MM.1S (cell line): ENCODE measurements at places on chromosomes 16 and 17.
A peak's percentile ranks its signal among the peaks of the same experiment; 100 is the strongest.

GRCh38 chr17:62807812-62808575, at the start of gene MARCHF10:
MARCHF10 (minus strand) TSS chr17:62808314; CDS start chr17:62801735, 6,579 bp downstream.
- DNase-seq, result peak; percentile 21

GRCh38 chr16:23486480-23486879, 23.8 kb downstream of the GGA2 start:
- no peak for DNase-seq

DNA sequence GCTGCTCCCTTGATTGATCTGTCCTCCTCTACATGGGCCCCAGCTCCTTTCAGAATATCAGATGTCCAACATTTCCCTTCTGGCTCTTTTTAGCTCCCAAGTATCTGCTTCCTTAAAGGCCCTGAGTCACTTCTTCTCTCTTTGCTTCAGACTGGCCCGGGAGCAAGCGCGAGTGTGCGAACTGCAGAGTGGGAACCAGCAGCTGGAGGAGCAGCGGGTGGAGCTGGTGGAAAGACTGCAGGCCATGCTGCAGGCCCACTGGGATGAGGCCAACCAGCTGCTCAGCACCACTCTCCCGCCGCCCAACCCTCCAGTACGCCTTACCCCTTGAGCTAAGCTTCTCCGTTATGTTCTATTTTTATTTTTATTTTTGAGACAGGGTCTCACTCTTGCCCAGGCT, 12.3 kb downstream of the CNTROB start:
- DNase-seq, result no peak

DNA sequence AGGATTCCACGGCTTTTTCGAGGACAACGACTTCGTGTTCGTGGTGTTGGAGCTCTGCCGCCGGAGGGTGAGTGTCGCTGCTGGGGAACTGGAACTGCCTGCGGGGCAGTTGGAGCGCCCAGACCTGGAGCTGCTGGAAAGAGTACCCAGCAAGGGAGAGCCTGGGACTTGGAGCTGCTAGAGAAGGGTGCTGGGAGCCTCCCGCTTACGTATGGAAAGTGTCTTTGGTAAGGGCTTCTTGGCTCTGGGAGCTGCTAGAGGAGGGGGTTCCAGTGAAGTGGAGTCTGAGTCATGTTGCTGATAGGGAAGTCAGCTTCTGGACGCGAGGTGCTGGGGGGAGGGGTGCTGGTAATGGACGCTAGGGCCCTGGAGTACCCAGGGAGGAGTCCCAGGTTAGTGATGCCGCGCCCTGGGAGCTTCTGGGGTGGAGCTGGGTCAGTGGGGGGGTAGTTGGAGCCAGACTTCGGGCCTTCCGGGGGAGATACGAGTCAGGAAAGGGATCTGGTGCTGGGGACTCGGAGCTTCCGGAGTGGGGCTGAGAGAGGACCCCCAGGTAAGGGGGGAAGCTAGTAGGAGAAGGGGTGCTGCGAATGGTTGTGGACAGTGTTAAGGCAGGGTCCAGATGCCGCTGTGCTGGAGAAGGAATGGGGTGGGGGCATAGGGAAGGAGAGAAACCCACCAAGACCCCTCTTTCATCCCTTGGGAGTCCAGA, 741 bp downstream of the PLK1 start:
- DNase-seq, result peak; percentile 37

GRCh38 chr16:25747160-25747758, 55.5 kb downstream of the HS3ST4 start:
- DNase-seq, result peak; percentile 26

DNA sequence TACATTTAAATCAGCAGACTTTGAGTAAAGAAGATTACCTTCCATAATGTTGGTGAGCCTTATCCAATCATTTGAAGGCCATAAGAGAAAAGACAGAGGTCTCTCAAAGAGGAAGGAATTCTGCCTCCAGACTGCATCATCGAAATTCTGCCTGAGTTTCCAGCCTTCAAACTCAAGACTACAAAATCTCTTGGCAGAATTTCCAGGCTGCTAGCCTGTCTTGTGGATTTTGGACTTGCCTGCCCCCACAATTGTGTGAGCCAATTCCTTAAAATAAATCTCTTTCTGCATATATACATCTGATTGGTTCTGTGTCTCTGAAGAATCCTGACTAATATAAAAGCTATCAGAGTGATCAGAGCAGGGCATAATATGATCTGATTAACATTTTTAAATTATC, 216.6 kb upstream of the CPHXL start:
- no peak for DNase-seq

DNA sequence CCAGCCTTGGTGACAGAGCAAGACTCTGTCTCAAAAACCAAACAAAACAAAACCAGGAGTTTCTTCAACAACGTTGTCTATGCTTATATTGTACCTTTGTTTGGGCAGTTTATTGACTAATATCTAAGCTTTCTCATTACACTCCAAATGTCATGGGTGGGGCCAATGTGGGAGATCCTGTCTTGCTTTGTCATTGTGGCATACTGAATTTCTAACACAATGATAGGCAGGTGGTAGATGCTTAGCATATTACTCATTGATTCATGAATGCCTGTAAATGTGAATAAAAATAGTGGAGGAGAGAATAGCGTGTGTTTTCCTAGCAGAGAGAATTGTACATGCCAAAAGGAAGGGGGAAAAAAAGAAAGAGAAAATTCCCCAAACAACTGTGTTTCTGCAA, 802.5 kb upstream of the EEF2KMT start:
- DNase-seq, result no peak

GRCh38 chr17:2390199-2390836, 10.5 kb downstream of the MNT start:
- no peak for DNase-seq

DNA sequence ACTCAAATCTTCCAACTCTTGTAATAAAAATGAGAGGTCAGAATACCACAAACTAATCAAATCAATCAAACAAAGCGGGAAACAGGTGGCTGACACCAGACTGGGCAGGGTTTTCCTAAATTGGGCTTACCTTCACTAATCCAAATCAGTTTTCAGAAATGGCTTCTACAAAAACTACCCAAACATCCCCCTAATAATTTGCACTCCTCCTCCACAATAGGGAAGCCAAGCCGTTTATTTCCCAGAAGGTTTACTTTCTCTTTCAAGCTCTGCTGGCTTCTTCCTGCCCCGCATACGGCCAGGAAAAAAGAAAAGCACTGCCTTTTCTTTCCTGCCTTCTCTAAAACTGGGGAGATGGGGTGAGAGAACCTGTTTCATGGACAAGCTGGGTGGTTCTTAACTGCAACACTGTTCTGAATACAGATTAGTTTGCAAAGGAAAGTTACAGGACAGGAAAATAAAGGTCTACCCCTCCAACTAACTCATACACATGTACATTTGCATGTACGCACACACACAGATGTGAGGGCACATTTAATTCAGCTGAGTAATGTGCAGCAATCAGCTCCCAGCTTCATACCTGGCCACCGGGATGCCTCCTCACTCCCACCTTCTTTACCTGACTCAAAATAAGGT, 9.2 kb downstream of the STAT3 start:
- DNase-seq, result no peak

GRCh38 chr17:13385481-13385911, 216.2 kb downstream of the HS3ST3A1 start:
- DNase-seq, result no peak

DNA sequence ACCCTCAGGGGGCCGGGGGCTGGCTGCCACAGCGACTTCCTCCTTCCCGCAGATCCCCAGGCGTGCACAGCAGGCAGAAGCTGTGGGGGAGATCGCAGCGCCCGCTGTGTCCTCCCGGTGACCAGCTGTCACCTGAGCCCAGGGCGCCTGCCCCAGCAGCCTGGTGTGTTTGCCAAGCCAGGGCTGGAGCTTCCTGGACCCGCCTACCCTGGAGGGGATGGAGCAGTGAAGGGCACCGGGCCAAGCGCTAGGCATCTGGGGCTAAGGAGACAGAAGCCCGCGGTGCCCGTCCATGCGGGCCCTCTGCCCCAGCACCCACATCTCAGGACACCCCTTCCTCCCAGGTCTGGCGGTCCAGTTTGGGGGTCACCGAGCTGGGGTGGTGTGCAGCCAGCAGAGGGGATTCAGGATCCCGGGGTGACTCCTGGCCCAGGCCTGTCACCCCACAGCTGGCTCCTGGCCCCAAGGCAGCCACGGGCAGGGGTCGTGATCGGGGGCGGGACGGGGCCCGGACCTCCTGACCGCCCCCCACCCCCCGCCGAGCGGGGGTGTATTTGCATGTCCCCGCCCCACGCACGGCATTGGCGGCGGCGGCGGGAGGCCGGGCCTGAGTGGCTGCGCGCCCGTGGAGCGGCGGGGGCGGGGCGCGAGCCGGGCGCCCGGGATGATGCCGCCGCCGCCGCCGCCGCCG, at the start of gene RAB26:
Gene RAB26, plus strand, starts transcription at position 645 of the 691 bp plus-strand sequence. CDS start 159 bp downstream, outside the sequence.
- peak; percentile 67 for DNase-seq

GRCh38 chr17:79077587-79077986, 3.0 kb downstream of the ENGASE start:
- DNase-seq, result no peak

GRCh38 chr17:45256114-45256966, 5.6 kb downstream of the SPATA32 start:
- peak; percentile 30 for DNase-seq

DNA sequence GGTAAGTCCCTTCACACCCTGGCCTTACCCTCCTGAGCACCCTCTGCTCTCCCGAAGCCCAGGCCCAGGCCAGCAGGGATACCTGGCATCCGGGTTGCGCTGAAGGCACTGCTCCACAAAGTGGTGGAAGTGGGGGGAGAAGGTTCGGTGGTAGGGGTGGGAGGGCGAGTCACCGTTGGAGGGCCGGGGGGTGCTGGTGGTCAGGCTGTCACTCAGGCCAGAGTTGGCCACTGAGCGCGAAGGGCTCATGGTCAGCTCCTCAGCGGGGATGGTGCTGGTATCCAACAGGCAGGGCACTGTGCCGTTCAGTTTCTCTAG, 4.3 kb upstream of the LIMD2 start:
- no peak for DNase-seq

GRCh38 chr17:56244268-56244890, 91.1 kb downstream of the ANKFN1 start:
- no peak for DNase-seq

- DNase-seq, result no peak
These were observed 392.4 kb upstream of the GOT2 start for GRCh38 chr16:59126486-59126885.

- DNase-seq, result no peak
These were observed 41.0 kb downstream of the USP22 start for GRCh38 chr17:21001813-21002221.

DNA sequence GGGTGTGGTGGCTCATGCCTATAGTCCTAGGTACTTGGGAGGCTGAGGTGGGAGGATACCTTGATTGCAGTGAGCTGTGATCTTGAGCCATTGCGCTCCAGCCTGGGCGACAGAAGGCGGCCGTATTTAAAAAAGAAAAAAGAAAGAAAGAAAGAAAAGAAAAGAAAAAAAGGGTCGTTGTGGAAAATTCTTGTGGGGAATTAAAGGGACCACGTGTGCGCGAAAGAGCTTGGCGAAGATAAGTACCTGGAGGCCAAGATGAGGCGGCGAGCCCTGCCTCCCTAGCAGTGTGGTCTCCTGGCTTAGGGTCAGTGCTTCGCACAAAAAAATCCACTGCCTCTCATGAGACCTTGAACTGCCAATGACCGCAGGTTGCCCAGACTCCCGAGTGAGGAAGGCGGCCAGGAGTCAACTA, 728 bp upstream of the NMT1 start:
- DNase-seq, result no peak

DNA sequence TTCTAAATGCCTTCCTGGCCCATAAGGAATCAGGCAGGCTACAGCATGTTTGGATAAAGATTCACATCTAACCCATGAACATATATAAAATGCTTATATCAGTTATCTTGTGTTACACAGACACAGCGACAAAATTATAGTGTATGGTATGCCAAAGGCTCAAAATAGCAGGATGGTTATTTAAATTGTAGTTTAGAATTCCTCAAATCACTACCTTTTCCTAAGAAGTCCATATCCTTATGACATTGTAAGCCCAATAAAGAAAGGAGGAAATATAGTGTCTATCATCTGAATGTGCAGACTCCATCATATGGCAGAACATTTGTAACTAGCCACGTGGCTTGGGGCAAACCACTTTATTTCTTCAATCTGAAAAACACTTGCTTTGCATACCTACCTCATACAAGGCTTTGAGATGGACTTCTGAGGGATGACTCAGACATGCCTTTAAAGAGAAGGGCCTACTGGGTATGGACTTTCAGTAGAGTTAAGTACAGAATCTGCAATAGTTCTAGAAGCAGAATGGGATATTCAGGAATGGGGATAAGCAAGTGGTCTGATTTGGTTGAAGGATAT, 12.1 kb upstream of the DHX8 start:
- no peak for DNase-seq

- peak; percentile 89 for DNase-seq
These were observed 9.2 kb downstream of the RPL23 start for GRCh38 chr17:38844261-38844757.

DNA sequence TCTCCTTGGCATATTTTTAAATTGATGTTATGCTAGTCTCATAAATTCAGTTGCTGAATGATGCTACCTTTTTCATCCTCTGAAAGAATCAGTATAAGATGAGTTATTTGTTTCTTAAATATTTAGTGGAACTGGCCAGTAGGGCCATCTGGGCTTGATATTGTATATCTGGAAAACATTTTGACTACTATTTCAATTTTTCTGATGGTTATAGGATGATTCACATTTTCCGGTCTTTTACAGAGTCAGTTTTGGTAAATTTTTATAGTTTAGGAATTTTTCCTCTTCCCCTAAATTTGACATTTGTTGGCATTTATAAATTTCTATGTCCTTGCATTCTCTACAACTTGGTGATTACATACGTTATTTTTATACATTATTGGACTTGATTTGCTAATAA, 296.3 kb upstream of the AXIN2 start:
- DNase-seq, result no peak

GRCh38 chr17:29924786-29925185, 5.2 kb downstream of the SSH2 start:
- no peak for DNase-seq

- no peak for DNase-seq
These were observed 5.5 kb upstream of the HASPIN start for GRCh38 chr17:3718201-3718600.

DNA sequence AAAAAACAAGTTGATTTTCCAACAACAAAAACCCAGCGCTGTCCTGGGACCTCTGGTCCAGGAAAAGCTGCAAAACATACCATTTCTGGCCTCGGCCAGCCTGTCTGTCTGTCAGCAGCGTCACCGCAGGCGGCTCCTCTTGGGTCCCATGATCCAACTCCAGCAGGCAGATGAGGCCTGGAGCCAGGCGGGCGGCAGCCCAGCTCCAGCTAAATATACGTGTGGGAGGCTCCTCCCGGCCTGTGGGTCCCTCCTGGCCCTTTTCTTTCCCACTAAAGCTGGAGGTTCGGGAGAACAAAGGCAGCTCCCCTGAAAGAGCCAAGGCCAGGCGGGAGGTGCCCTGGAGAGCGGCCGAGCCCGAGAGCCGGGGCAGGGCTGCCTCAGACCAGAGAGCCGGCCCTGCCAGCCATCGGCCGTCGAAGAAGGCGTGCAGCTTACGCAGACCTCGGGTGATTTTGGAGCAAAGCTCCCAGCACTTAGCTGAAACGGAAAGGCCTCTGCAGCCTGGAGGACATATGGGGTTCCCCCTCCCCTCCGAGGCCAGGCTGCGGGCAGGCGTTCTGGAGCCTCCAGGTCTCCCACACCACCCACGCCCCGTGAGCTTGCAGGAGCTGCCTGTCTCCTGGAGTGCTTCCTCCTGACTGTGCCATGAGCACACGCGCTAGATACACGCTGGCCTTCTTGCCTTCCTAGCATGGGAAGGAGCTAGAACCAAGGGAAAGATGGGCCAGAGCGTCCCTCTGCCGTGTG, 19.9 kb upstream of the JPH3 start:
- DNase-seq, result no peak
